ENCODE measurements at places on chromosomes 2 and 18. TPM values are rescaled to one million over a fixed set of nuclear protein-coding genes. Genes with fewer than 3 reads are reported as not detected.

Gene GKN1
- not detected for total RNA-seq

Gene DCDC2C
- not detected for total RNA-seq

GRCh38 chr18:30903566-30903965, 139.0 kb downstream of the DSC3 start:
- no peaks in the 10 kb centered on the region for H3K36me3 ChIP-seq
- H3K27ac ChIP-seq, result no peak overlapping the region
- H3K27me3 ChIP-seq, result no peaks in the 10 kb centered on the region

GRCh38 chr2:172552547-172553291, 3.2 kb upstream of the PDK1 start:
- no peak overlapping the region for H3K4me3 ChIP-seq
- DNase-seq, result no peak
- peaks cover 22% of the 10 kb centered on the region for H3K4me1 ChIP-seq
- H3K36me3 ChIP-seq, result no peaks in the 10 kb centered on the region

Measured in left lung (tissue), 14 donors.